Substantia nigra (tissue), 51 donors: ENCODE measurements at places on chromosomes 11 and 22.

- DNase-seq = no peak
Measured at GRCh38 chr11:15275141-15275540, 160.4 kb downstream of the INSC start.

- no peak for DNase-seq
Measured at GRCh38 chr11:78244080-78244479, 55.4 kb downstream of the USP35 start.

DNA sequence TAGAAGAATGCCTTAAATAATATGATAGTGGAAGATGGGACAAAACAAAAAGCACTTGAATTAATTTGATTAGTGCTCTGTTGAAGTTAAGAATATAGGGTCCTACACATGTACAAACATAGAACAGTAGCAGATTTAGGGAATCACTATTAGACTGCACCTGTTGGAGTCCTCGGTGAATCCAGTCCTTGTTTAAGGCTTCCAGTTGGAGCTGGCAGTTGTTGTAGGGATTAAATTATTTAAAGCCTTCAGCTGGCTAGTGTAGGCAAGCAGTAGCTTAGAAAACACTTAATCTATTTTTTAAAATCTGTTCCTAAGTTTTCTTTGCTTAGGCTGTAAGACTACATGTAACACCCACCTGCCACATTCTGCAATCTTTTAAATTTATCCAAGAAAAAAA lies 24.5 kb upstream of the CSTF3 start:
- no peak for DNase-seq

- peak; percentile 83 for DNase-seq
Measured at GRCh38 chr11:63613517-63614135, 607 bp downstream of the PLAAT3 start.

DNA sequence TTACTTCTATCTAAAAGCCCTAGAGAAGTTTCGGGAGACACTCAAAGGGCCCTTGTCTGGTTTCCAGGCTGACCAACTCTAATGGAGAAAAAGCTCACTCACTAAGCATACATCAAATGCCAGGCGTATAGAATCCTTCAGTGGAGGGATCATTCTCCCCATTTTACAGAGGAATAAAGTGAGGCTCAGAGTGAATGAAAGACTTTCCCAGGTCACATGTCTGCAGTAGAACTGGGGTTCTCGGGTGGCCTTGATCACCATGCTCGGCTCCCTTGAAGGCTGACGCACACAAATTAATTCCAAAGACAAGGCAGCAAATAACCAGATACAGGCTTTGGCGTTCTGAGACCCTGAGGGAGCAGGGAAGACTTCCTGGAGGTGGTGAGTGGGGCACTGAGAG lies 60.0 kb downstream of the THAP12 start:
- DNase-seq = no peak

DNA sequence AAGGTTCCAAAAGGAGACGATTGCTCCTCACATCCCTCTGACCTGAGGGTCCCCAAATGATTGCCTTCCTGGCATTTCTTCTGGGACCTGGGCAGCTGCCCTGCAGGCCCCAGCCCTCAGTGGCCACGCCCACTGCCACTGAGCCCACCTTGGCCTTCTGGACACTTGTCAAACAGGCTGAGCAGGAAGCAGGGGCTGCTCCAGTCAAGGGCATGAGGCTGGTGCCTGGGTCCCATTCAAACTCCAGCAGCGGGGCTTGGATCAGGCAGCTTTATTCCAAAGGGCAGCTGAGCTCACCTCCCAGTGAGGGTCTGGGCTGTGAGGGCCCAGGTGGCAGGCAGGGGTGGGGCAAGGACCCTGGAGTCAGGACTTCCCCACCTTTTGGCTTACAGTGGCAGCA lies 13.6 kb downstream of the KCTD17 start:
- DNase-seq = no peak

DNA sequence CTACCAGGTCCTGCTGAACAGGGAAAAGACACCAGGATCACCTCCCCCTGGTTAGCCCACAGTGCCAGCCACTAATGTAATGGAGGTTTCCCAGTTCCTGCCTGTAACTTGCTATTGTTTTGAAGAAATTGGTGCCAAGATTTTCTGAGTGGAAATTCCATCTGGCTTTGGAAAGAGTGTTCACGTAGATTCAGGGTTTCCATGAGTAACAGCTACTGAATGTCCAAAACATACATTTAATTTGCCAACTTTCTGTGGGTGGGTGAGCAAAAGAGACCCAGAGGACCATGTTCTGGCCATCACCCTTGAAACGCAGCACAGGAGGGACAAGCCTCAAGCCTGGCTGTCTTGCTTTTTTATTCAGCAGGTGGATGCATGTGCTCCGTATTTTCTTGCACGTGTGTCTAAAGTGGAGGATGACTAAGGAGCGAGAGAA lies 8.8 kb upstream of the DKK3 start:
- no peak for DNase-seq

- no peak for DNase-seq
Measured at GRCh38 chr22:49838771-49839717, 11.4 kb upstream of the BRD1 start.

GRCh38 chr11:106276859-106277436 lies 199.5 kb downstream of the AASDHPPT start:
- DNase-seq = no peak

- no peak for DNase-seq
Measured at GRCh38 chr11:776561-777287, 563 bp downstream of the GATD1 start.

DNA sequence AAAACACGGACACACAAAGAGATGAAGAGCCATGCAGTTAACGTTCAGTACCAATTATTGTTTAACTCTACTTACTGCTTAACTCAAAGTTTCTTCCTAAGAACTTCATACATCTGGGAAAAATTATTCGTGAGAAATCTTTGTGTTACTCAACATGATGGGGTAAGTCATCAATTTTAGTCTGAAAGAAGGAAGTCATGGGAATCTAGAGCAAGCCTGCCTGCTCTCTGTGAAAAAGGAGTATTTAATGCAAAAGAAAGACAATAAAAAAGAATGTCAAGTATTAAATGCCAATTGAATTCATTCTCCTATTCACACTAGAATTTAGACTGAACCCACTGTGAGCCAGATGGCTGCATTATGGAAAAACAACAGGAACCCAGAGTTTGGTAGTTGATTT lies 16.0 kb downstream of the TMEM123 start:
- no peak for DNase-seq

DNA sequence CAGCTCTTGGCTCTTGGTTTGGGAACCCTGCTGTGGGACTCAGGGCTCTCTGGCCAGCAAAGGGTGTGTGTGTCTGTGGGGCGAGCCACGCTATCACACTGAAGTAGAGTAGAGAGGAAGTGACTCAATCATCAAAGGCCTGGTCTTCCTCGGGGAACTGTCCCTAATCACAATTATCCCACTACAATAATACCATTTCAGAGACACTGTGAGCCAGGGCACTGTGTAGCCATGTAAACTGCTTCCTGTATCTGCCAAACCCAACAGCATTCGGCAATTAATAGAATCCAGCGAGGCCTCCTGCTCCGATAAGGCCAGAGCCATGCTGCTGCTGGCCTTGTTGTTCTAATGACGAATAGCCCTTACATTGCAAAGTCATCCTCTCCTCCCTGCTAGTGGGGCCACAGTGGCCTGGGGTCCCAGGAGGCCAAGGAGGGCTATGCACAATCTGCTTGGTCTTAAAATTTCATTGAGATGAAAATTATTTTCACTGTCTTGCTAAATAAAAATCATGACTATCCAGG lies 49.8 kb upstream of the LMO2 start:
- DNase-seq = no peak

DNA sequence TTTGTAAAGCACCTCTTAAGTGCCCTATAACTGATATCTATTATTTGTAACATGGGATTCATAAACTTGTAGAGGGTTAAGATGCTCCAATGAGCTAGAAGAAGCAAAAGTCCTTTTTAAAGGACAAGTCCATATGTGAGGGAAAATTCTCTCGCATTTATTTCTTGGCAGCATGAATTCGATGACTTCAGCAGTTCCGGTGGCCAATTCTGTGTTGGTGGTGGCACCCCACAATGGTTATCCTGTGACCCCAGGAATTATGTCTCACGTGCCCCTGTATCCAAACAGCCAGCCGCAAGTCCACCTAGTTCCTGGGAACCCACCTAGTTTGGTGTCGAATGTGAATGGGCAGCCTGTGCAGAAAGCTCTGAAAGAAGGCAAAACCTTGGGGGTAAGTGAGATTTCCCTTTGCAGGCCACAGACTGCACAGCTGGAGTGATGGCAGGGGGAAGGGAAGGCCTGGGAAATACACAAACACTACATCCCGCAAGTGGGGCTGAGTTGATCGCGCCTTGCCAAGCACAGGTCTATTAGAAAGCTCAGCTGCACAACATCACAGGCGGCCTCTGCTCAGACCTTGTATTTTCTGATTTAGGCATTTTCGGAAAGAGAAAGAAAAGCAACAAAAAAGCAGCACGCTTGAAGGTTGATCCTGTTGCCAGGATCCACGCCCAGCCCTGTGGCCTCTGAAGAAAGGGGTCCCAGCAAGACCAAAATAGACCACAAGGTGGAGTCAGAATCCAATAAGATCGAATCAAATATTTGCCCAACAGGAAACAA lies 1.5 kb downstream of the MS4A8 start:
- no peak for DNase-seq

GRCh38 chr11:121418625-121419114 lies 33.4 kb upstream of the SORL1 start:
- no peak for DNase-seq

- DNase-seq = no peak
Measured at GRCh38 chr11:35714882-35715627, 52.5 kb downstream of the TRIM44 start.

- DNase-seq = no peak
Measured at GRCh38 chr22:49749885-49750510, 77.7 kb downstream of the BRD1 start.

DNA sequence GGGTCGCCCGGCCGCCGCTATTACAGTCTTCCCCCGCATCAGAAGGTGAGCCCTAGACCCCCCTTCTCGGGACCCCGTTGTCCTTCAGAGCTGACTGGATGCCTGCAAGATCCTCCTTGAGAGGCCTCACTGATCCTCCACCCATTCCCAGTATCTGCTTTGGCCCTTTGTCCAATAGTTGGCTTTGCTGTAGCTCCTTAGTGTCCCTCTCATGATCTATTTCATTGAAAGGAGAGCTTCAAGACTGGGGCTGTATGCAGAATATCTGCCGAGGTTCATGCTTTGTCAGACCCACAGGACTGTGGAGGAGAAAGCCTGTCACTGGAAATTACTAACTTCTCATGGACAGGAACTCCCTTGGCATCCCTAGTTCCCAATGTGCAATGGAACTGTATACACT lies 499 bp downstream of the DLAT start:
- no peak for DNase-seq

GRCh38 chr22:50626850-50627641 lies 906 bp downstream of the ARSA start:
- no peak for DNase-seq

DNA sequence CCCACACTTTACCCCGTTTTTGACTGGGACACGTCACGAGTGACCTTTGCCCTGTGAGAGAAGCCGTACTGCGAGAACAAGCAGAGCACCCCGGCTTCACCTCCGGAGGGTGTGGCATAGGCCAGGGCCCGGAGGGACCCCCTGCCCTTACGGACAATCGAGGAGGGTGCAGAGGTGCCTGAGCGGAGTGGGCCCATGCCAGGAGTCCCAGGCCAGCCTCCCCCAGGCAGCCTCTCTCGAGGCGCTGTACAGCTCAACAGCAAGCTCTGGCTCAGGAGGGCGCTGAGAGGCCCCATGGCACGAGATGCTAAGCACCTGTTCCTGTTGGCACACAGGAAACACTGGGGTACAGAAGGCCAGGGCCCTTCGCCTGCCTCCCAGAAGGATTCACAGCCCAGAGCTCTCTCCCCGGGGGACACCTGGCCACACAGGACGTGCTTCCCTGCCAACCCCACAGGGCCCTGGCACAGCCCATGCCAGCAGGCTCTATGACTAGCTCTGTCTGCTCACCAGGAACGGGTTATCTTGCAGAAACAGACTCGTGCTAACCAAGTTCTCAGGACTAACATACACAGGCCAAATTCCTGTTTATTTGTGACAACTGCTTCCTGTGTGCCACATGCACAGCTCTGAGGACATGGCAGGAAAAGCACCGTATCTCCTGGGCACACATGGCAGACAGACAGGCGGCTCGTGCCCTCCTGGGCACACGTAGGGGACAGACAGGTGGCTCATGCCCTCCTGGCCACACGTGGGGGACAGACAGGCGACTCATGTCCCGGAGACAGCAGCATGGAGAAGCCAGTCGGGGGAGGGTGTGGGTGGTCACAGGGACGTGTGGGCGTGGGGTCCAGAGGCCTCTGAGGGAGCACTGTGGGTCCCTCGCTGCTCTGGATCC lies 11.6 kb downstream of the TOLLIP start:
- DNase-seq = no peak

- no peak for DNase-seq
Measured at GRCh38 chr11:124440608-124441007, 4.9 kb downstream of the OR8B8 start.

GRCh38 chr11:44899959-44900358 lies 50.7 kb downstream of the TP53I11 start:
- no peak for DNase-seq

- no peak for DNase-seq
Measured at GRCh38 chr11:112637876-112638275, 323.3 kb upstream of the NCAM1 start.

DNA sequence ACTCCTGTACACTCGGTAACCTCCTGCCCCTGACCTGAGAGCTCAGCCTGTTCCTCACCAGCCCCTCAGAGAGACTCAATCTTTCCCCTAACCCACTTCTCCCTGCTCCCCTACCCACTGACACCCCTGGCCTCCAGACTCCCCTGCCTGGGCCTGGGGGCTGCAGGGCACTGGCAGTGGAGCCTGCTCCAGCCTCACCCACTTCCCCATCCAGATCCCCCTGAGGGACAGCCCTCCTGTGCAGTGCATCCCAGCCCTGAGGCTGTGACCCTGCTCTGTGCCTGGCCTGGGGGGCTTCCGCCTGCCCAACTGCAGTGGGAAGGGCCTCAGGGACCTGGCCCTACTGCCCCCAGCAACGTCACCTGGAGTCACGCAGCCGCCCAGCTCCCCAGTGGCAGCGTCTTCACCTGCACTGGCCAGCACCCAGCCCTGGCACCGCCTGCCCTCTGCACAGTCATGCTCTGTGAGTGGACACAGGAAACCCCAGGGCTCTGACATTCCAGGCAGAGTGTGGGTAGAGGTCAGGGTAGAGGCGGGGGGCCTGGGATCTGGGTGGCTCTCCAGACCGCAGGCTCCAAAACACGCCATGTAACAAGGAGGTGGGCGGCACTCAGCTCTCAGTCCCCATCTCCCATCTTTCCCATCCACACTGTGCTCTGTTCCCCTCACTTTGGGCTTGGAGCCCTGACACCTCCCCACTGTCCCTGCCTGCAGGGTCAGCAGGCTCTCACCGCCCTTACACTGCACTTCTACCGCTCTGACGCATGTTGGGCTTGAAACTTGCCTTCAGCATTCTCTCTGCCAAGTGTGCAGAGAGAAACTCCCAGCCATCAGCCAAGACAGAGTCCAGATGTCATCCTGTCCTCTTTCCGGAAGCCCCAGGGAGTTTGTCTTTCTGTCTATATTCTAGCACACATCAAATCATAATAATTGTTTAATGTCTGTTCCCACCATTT lies 5.1 kb downstream of the VSIG10L2 start:
- DNase-seq = no peak
